ENCODE measurements at places on chromosomes 1 and 21.

DNA sequence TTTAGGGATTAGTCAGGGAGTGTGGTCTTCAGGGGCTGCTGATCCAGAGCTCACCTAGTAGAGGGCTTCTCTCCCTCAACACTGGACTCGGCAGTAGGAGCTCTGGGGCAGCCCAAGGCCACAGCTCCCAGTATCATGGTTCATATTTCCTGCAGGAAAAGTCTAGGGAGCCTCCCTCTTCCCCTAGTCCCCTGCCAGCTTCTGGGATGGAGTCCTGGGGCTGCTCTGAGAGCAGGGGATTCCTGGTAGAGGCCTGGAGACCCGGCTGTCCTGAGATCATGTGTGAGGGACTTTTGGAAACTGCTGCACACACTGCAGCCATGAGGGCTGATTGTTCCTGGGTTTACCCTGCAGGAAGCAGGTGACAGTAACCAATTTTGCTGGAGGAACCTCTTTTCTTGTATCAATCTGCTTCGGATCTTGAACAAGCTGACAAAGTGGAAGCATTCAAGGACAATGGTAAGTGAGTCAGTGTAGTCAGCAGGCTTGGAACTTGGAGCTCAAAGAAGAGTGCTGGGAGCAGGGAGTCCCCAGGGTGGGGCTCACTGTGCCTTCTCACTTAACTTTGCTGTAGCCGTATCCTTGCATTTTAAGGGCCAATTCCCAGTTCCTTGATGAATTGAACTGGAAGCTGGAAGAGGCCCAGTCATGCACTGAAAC is 16.3 kb downstream of the STRIP1 start:
- DNase-seq, result no peak

DNA sequence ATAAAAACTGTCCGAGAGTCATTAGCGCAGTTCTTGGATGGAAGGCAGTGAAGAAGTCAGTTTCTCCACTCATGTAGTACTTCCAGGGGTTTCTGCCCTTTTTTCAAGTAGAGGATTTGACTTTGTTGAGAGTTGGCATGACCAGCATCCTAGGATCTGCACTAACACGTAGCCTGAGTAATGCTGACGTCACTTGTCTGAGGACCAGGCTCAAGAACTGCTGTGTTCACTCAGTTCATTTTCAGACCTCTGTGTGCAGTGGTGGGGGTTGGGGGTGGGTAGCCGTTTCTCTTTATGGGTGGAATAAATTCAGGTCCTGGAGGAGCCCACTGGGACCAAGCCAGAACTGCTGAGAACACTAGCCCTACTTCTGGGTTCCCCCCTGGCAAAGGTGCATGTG is 53.3 kb downstream of the MRPS6 start:
- no peak for DNase-seq

GRCh38 chr1:25220666-25221065 is 11.6 kb downstream of the SYF2 start:
- DNase-seq, result no peak

GRCh38 chr1:43975249-43975961 is 645 bp downstream of the ATP6V0B start:
- DNase-seq, result no peak

DNA sequence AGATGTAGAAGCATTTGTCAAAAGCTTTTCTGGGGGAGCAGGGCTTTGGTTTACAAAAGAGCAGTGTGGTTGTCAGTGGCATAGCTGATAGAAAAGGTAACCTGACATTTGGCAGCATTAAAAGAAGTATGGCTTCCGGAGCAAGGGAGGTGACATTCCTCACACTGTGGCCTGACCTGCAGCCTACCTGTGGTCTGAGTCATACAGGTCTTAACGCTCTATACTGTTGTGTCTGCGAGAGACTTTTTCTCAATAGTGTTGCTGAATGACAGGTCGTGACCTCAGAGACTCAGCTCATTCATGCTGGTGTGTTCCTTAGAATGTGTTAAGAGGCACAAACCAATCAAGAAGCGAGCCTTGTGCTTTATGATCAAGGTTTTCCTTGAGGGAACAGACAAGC is 19.3 kb downstream of the PHGDH start:
- DNase-seq, result no peak

DNA sequence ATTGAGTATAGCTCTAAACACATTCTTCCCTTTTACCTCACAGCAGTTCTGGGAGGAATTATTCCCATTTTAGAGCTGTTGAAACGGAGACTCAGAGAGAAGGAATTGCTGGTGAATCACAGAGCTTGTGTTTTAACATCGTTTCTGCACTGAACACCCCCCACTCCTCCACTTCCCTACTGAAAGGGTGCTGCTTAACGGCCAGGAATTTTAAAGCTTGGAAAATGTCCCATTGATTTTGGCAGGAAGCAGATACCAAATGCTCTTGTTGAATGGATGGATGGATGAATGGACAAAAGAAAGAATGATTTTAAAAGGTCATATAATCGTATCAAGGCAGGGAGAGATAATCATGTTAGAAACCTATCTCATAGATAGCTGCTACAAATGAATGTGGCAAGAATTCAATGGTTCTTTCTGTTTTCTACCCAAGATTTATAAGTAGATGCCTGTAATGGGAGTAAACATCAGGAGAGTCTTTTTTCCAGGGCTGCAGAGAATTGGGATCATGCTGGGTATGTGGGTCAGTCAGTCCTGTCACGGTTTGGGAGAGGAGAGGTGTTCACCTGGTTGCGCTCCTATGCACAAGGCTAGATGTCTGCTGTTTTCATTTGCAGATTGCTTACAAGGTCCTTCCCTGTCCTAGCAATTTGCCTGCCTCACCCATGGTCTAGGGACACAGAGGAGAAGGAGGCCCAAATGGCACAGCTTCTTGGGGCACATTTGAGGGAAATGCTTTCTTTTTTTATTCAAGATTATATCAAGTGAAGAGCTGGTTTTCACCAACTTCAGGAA is 19.0 kb downstream of the FAM163A start:
- DNase-seq, result no peak

- DNase-seq, result no peak
Measured at GRCh38 chr1:226632169-226632879, 83.8 kb downstream of the STUM start.

DNA sequence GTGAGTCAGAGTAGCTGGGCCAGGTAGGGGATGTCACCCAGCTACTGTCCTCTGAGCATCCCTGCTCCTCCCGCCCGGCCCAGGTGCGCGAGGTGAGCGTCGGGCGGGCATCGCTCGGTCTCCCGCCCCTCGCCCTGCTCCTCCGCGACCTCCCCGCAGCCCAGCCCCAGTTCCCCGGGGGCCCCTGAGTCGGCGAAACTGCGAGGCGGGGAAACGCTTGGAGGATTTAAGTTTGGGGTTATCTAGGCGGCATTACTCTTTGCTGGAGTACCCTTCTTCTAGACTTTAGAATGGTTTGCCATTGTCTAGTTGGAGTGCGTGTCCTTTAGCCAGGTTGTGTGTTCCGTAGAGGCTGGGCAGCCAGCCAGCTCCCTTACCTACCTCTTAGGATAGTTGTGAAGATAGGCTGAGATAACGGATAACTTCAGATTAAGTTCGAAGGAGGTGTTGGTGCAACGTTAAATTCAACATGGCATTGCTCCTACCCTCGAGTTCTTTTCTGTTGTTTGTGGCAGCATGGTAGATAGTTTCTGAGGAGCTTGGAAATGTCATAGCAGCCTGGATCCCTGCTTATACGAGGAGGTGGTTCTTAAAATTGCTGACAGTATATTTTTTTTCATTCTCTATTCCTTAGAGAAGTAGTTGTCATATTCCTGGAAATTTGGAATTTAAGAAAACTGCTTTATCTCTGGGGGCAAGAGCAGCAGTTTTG is 697 bp downstream of the AGO3 start:
- peak; percentile 61 for DNase-seq

GRCh38 chr1:41936107-41936506 is 17.4 kb upstream of the HIVEP3 start:
- DNase-seq, result no peak

- DNase-seq, result no peak
Measured at GRCh38 chr1:44505210-44505993, 100.3 kb downstream of the RNF220 start.

DNA sequence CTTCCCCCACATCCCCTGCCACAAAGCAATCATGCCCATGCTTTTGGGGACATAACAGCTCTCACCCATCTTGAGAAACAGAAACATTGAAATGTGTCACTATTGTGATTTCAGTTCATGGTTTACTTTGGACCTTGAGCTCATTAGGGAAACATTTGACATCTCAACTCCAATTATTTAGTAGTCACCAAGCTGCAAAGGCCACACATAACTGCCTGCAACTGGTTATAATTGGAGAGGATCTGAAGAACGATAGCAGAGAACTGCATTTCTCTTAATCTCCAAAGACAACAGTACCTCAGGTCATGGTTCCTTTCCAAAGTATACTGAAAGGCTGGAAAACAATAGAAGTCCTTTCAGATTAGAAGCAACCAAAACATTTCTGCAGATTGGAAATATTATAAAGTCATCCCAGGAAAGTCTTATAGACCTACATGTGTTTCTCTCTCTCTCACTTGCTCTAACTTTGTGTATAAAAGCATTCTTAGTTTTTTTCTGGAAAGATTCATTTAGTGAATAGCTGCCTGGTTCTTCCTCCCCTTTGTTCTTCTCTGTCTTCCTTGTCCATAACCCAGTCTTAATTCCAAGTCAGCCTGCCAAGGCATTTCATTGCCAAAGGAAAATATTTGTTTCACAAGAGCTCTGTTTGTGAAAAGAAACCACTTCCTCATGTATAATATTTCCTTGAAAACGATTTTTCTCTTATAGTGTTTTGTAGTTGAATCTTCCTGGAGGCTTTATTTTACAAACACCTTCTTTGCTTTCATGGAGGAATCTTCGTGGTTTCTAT is 426.8 kb downstream of the ADGRL2 start:
- no peak for DNase-seq

- DNase-seq, result no peak
Measured at GRCh38 chr1:206664740-206665139, 20.0 kb upstream of the MAPKAPK2 start.

- peak; percentile 38 for DNase-seq
Measured at GRCh38 chr1:167627865-167628641, 2.0 kb upstream of the RCSD1 start.

DNA sequence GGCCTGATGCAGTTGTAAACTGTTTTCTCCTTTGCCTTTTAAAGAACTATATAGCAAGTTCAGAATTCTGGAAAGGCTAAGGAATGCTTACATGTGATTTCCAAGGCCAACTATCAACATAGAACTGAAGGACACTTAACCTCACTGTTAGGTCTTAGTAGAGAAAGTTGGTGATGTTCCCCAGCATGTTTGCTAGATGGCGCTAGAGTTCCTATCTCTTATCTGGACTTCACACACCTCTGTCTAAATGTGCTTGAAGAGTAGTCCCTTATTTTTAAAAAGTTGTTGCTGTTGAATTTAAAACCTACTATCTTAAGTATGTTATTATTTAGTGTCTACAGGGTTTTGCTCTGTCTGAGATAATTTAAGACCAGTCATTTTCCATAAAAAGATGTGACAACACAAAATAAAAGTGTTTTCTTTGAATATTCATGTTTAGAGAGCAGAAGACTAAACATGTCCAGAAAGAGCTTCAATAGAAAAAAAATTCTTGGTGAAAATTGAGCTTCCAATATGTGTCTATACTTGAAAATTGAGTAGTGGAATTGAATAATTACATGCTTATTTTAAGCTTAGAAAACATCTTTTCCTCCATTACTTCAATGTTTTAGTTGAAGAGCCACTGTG is 237.3 kb downstream of the S1PR1 start:
- DNase-seq, result no peak

DNA sequence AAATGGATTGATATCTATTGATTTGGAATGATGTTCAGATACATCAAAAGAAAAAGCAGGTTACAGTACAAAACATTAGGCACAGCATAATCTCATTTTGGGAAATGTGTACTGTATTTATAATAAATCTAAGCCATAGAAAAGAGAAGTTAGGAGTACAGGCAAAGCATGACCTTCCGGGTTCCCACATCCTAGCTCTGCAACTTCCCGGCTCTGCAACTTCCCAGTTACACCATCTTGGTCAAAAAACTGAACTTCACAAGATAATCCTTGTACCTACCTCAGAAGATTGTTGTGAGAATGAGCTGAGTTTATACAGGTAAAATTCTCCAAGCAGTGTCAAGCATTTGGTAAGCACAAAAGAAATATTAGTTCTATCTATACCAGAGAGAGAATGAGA is 21.7 kb upstream of the SLC44A3 start:
- no peak for DNase-seq

DNA sequence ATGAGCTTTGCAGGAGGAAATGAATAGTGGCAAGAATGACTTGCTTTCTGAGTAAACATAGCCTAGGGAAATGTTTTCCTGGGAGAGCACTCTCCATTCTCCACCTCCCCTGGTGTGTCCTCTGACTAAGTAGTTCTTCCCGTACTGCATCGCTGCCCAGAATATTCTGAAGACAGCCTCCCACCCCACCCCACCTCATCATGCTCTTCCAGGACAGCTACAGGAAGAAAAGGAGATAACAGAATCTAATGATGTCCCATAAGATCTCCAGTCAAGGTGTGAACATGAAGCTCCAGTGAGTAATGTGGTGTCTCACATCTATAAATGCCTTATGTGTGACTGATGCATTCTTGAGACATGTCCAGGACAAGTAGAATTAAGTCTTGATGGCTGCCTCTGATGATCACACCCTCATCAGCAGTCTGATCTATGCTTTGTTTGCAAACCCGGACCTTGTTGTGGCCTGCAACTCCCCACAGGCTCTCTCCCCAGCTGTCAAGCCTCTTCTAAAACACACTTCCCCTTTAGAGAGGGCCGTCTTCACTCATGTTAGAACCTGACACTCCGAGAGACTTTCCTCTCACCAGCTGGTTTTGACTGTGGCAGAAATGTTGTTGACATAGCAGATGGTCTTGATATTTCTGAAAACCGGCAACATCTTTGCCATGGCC is 183.0 kb downstream of the CYYR1 start:
- DNase-seq, result no peak

- no peak for DNase-seq
Measured at GRCh38 chr1:222919478-222919865, 104.6 kb downstream of the DISP1 start.

GRCh38 chr1:14803002-14803789 is 204.7 kb downstream of the KAZN start:
- no peak for DNase-seq

DNA sequence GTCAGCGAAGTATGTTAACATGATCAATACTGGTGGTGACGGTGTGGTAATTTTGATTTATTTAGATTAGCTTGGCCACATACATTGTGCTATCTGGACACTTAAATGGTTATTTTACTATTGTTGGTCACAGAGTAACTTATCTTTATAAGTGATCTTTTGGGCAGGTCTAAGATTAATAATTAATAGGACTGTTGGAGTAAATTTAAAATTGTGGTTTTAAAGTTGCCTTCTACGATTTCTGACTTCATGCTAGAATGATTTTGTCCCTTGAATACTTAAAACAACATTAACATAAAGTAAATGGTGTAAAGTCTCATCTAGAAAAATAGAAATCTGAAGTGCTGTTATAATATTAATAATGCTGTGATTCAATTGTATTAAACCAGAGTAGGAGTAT is 14.7 kb downstream of the SRRM1 start:
- no peak for DNase-seq

- peak; percentile 98 for DNase-seq
Measured at GRCh38 chr1:155562581-155563376, at the start of gene ASH1L. ASH1L (minus strand) TSS chr1:155562803; CDS start chr1:155521519, 41,284 bp downstream.

Measured in large intestine (tissue), 12 donors.